ENCODE measurements at places on chromosomes 7 and 10.
A peak's percentile ranks its signal among the peaks of the same experiment; 100 is the strongest.

- peak; percentile 77 for DNase-seq
Measured at GRCh38 chr7:47568547-47568946, 13.4 kb downstream of the TNS3 start.

- no peak for DNase-seq
Measured at GRCh38 chr7:133650069-133650468, 397.2 kb downstream of the EXOC4 start.

DNA sequence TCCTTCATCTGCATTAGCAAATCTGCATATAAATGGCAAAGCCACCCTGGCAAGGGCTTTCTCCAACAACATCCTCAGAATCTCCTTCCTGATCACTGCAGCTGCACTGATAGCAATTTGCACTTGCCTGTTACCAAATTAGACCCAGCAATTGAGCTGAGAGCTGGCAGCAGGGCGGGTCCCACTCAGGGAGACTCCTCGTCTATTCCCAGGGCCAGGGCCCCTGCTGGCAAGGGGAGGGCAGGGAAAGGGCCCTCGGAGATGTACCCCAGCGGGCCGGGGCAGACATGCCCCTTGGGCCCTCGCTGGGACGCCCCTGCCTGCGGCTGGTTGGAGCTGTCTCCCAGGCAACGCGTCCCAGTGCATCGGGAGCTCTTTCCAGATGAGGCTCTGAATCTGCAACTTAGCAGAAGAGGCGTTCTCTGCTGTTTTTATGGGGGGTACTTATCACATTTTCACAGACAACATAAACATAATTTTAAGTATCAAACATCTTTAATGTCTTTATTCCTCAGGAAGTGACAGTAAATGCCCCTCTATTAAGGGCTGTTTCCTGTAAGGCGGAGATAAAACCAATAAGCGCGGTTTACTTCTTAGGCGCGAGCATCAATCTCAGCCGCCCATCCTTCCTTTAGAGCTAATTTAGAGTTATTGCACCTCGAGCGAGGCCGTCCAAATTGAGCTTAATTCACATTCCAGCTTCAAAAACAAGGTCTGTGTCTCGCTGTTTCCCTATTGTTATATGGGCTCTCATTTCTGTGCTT lies 249.0 kb upstream of the PPP2R2D start:
- DNase-seq, result no peak

GRCh38 chr7:116213361-116214130 lies 3.2 kb downstream of the TES start:
- no peak for DNase-seq

DNA sequence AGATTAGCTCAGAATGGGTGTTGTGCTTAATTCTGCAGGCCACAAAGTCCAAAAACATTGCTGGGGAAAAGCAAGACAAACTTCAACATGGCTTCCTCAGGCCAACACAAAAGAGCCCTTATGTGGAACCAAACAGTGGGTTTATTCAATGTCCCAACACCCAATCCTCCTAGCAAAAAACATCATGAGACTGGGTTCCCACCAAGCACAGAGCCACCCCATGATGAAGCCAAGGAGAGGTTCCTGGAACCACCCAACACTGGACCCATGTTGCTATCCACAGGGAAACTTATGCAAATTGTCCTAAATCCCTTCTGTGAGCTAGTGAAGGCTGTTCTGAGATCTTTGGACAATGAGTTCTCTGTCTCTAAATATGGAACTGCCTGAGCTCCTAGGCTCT lies 24.0 kb downstream of the SLC25A13 start:
- DNase-seq, result peak; percentile 90

GRCh38 chr7:8175929-8176369 lies 86.0 kb downstream of the ICA1 start:
- no peak for DNase-seq

DNA sequence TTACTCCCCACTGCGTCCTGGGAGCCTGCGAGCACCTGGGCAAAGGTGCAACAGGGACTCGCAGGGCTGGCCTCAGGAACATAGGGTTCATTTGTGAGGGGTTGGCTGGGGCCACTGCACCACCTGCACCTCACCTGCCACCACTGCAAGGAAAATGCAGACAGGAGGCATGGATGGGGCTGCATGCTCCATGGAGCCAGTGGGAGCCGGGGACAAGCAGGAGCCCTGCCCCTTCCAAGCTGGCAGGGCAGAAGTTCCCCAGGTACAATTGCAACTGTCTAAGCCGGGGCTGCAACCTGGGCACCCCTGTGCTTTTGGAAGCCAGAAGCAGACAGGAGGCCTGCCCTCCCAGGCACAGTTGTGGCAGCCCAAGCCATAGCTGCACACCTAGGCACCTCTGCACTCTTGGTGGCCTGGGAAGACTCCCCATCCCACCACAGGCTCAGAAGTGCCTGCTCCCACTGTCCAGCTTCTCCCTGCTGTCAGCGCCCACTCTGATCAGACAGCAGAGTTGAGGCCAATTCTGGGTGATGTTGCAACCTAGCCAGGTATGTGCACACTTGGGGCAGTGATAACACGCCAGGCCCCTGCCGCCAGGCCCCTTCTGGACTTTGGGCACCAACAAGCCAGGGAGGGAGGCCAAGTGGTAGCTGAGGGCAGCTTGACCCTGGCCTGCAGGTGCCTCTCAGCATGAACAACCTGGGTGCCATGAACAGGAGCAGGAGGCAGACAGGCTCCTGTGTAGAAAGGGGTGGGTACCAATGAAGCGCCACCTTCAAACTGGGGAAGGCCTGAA lies 58.2 kb downstream of the TMEM106B start:
- no peak for DNase-seq

GRCh38 chr10:124632566-124632965 lies 111.6 kb downstream of the FAM53B start:
- no peak for DNase-seq

DNA sequence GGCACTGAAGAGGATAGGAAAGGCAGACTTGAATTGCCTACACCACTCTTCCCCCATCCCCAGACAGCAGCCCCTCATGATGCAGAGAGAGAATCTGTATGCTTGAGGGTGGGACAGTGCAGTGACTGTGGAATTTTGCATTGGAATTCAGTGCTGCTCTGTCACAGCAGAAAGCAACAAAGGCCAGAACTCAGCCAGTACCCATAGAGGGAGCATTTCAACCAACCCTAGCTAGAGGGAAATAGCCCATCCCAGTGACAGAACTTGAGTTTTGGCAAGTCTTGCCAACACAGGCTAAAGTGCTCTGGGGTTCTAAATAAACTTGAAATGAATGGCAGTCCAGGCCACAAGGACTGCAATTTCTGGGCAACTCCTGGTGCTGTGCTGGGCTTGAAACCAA lies 80.4 kb downstream of the TES start:
- no peak for DNase-seq

- DNase-seq, result no peak
Measured at GRCh38 chr10:31604646-31605170, 285.7 kb downstream of the ZEB1 start.

GRCh38 chr7:89839329-89839728 lies 314.9 kb upstream of the STEAP1 start:
- no peak for DNase-seq

GRCh38 chr10:131016556-131016955 lies 295.0 kb downstream of the TCERG1L start:
- no peak for DNase-seq

- no peak for DNase-seq
Measured at GRCh38 chr10:19252531-19252930, 203.9 kb downstream of the MALRD1 start.

DNA sequence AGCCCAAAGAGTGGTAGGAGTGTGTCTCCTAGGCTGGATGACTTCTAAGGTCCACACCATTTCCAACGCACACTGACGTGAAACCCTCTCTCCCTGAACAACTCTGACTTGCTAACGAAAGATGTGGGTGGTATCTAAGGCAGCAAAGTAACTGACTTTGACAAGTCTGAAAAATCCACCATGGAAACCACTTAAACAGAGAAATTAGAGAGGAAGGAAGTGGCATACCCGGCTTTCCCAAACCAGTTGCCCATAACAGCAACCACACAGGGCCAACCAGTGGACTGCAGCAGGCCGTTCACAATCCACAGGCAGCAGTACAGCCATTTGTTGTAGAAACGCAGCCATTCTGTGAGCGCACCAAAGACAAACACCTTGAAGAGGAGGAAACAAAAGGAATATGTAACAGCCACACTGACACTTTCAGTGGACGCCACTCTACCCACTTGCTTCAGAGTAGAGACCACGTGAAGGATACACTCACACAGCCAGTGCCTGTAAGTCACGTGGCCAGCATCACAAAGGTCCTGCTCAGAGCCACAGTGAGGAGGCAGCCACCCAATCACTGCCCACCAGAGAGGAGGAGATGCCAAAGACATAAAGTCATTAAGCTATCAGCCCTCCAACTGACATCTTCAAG lies 39.8 kb downstream of the SLC37A3 start:
- DNase-seq, result no peak

- no peak for DNase-seq
Measured at GRCh38 chr10:61859786-61860185, 41.7 kb upstream of the ARID5B start.

GRCh38 chr7:143299840-143300239 lies 11.7 kb downstream of the CASP2 start:
- no peak for DNase-seq

DNA sequence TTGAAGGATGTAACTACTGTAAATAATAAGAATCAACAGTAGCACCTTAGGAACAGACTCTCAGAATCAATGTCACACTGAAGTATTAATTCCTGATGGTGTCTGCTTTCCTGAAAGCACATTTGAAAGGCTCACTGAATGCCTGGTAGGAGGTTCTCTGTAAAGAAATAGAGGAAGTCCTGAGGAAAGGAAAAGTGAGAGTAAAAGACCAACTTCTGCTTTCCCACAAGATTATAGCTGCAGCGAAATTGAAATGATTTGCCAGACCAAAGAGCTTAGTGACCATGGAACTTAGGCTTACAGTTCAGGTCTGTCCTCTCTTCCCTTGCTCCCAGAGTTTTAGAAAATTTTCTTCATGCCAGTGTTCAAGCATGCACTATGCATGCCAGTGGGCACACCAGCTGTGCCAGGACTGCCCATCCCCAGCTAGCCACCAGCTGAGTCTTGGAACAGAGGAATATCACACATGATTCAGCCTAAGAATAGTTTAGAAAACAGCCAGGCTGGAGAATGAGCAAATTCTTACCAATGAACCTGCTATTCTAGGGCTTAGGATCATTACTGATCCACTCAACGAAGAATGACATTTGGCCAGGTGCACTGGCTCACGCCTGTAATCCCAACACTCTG lies 123.2 kb downstream of the HERPUD2 start:
- DNase-seq, result no peak

- no peak for DNase-seq
Measured at GRCh38 chr7:63043657-63044543, 954.7 kb upstream of the ZNF722 start.

DNA sequence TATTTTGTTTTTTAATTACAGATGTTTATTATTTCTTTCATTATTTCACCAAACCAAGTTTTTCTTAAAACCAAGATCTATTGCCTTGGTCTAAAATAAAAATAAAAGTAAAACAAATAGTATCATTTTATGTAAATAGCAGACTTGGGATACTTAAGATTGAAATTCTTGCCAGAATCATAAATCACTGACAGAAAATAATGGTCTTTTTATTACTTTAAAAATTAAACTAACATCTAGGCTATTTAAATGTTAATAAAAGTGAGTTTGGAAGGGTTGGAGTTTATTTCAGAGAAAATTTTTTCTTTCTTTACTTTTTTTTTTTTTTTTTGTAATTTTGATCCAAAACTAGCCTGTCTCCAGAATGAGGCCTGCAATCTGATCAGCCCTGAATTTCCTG lies 568.0 kb upstream of the IGFBP3 start:
- no peak for DNase-seq

DNA sequence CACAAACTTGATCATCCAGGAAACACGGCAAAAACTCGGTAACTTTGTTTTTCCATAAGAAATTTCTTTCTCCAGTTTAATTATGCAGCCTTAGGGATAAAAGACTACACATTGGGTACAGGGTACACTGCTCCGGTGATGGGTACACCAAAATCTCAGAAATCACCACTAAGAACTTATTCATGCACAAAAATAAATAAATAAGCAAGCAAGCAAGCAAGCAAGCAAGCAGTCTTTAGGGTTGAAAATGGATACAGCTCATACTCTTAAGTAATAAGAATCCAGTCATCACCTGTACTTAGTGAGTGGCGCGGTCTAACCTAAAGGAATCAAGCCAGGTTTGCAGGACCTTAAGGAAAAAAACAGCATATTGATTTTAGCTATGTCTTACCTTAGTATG lies 30.0 kb downstream of the MCM10 start:
- DNase-seq, result no peak

DNA sequence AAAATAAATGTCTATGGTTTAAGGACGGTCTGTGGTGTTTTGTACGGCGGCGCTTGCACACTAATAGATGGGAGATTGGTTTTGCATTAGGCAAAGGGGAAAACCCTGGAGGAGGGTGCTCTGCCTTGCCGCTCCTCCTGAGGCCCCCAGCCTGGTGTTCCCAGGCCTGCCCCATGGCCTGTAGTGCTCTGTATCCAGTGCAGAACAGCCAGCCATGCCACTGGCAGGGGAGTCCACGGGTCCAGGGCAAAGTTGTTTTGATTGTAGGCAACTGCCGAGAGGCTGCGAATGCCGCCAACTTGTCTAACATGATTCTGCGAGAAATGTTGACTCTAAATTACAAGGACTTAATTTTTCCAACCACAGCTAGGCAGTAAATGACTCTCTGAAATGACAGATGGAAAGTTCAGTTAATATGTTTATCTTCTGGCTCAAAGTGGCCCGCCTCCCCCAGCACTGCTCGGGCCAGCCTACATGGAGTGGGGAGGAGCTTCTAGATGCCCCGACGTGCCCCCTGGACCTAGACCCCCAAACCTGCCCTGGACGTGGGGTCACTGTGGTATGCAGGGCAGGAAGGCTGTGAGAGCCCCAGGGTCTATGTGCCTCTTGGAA lies 104.6 kb upstream of the GDF10 start:
- no peak for DNase-seq

- DNase-seq, result no peak
Measured at GRCh38 chr10:69042417-69042816, 45.5 kb upstream of the SRGN start.

- peak; percentile 68 for DNase-seq
Measured at GRCh38 chr10:46228563-46229071, 58.2 kb upstream of the ANTXRL start.

GRCh38 chr7:77441046-77441445 lies 24.9 kb upstream of the GSAP start:
- DNase-seq, result no peak

DNA sequence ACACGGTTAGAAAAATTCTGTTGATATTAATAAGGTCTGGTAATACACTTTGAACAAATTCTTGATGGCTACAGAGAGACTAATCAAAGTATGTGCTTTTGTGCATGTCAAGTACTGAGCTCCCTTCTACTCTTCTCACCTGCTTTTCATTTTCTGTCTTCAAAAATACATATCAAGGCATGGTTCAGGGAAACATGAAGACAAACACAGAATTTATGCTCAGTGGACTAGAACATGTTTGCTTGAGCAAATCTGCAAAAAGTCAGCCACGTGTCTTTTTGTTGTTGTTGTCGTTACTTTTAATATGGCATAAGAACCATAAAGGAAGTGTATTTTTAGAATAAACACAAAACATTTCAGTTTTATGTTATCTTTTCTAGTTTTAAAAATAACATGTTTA lies 21.9 kb downstream of the CDK13 start:
- DNase-seq, result no peak
